ENCODE measurements at places on chromosomes 5 and 9.

DNA sequence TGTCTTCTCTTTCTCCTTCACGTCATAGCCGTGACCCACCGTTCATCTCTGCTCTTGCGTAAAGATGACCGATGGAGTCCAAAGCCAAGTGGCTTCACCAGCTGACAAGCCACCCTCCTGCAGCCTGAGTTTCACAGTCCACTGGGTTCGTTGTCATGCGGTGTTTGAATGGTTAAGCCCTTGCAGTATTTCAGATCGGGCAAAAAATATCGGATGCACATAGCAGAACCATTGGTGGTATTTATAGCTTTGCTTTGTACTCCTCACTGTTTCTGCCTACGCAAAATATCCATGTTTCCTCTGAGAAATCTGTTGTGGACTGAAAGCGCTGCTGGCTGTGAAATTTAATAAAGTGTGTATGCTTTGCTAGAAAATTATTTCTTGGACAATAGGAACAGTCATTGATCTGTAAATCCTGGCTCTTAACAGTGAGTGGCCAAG lies 34.5 kb upstream of the NCS1 start:
- no peak for DNase-seq

DNA sequence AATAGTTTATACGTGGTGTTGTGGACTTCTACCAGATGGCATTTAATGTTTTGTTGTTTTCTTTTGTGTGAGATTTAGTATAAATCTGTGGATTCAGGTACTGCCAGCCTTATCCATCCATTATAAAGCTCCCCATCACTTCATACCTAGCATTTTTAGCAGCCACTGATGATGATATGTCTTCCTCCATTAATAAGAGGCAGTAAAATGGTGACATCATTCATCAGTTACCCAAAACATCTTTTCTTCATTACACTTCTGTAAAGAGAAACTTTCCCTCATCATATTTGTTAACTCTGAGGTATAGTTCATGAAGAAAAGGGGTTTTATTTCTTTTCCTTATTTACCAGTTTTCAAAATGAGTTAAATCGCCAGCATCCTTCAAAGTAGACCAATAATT lies 19.4 kb downstream of the CHD1 start:
- DNase-seq = no peak

DNA sequence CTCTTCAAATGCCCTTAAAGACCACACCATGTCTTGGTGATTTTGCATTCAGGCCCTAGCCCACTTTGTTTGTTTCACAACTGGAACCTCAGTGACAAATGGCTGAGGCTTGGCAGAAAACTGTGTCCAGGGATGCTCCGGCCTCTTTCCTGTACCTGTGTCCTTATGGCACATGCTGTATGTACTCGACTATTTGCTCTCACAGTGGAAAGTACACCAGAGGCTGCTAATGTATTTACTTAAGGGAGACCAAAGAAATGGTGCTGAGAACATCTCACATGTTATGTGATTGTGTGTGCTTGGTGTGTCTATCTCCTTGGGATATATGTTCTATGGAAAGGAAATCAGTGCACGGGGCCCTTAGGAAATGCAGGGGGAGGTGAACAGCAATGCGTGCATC lies 263.3 kb downstream of the GADD45G start:
- no peak for DNase-seq

DNA sequence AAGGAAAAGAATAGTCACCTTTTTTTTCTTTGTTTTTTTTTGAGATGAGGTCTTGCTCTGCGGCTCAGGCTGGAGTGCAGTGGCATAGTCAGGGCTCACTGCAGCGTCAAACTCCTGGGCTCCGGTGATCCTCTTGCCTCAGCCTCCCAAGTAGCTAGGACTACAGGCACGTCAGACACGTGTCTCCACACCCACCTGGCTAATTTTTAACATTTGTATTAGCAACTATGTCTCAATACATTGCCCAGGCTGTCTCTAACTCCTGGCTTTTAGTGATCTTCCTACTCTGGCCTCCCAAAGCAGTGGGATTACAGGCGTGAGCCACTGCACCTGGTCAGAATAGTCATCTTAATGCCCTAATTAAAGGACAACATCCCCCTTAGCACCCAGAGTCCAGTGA lies 54.4 kb upstream of the CTSL start:
- DNase-seq = no peak

DNA sequence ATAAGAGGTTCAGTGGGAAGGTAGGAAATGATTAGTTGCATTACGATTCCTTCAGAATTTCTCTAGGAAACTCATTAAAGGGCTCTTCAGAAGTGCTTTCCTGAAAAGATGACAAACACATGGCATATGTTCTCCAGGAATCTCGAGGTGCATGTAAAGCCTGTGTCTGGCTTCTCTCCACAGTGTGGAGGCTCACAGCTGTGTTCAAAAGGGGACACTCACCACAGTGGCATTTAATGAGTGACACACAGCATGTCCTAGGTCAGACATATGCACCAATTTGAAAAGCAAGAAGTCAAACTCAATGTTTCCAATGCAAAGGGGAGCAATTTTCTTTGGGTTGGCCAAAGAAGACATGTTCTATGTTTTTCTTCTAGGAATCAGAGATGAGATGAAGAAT lies 976.9 kb downstream of the MAT2B start:
- DNase-seq = no peak

Measured in NCI-H1436 treated with DMSO at 0.1 percent for 48 hours (cell line).